Stimulated activated CD8-positive, alpha-beta memory T cell treated with anti-CD3 and anti-CD28 coated beads, Interleukin-2, amount 100 ng/mL, for 48 hours (primary cell): ENCODE measurements at places on chromosomes 11 and 22.

DNA sequence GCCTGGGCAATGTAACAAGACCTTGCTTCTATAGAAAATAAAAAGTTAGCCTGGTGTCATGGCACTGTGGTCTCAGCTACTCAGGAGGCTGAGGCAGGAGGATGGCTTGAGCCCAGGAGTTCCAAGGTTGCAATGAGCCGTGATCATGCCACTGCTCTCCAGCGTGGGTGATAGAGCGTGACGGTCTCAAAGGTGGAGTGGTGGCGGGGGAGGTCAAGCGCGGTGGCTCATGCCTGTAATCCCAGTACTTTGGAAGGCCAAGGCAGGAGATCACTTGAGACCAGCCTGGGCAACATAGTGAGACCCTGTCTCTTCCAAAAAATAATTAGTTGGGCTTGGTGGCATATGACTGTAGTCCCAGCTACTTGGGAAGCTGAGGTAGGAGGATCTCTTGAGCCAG lies 16.7 kb upstream of the PISD start:
- DNase-seq, result no peak

GRCh38 chr11:44946263-44946662 lies 4.4 kb downstream of the TP53I11 start:
- DNase-seq, result no peak

- no peak for DNase-seq
Observed at GRCh38 chr11:58616594-58616993, 5.9 kb upstream of the CNTF start.

DNA sequence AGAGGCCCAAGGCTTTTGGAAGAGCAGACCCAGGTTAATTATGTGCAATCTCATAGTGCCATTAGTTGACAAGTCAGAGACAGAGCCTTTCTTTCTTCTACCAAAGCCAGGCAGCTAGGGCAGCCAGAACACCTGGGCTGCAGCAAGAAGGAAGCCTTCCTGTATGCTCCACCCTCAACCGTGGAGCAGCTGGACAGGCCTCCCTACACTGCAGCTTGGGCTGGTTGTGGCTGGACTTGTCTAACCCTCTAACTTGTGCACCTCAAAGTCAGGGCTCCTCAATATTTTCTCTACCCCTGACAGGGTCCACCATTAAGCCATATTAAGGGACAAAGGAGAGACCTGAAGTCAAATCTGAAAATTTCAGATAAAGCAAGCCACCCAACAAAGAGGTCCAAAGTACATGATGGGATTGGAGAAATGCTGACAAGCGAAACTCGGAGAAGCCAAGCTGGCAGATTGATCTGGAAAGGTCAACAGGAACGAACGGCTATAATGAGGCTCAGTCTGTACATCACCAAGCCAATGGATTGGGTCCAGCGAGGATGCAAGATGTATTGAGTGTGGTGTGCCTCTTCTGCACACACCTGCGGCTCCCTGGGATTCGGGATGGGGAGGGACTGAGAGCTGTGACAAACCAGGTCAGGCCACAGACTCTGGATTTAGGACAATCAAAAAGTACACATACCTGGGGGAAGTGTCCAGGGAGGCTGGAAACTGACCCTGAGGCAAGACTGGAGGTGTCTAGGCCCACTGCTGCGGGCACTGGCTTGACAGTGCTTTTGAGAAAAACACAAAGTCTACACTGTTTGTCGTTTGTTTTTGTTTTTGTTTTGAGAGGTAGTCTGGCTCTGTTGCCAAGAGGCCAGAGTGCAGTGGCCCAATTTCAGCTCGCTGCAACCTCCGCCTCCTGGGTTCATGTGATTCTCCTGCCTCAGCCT lies 11.7 kb upstream of the SLC43A3 start:
- no peak for DNase-seq

GRCh38 chr11:116510166-116510565 lies 262.6 kb downstream of the BUD13 start:
- no peak for DNase-seq

GRCh38 chr11:60844870-60845221 lies 2.9 kb downstream of the CCDC86 start:
- DNase-seq, result no peak

DNA sequence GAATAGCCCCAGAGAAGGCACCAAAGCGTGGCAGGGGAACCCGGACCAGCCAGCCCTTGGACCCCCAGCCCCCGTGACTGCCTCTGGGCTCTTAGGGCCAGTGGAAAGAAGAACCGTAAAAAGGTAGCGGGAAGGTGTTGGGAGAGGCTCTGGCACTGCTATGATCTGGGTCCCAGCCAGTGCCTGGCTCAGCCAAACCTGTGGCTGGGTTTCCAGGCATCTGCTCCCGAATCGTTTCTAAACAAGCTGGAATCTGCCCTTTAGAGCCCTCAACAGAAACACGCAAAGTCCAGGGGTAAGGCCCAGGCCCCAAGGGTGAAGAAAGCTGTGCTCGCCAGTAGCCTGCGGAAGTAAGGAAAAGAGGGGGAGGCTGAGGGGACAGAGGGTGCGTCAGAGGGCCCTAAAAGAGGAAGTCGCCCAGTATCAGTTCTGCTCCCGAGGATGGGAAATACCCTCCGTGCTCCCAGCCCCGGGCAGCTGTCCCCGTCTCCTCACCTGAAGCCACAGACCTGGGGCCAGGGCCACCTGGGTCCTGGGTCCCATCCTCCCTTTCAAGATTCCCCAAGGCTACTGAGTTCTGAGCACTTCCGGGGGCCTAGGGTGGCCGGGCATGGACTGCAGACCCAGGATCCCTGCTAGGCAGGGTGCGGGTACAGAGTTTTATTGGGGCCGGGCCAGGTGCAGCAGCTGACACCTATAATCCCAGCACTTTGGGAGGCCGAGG lies 24.7 kb downstream of the IL10RA start:
- DNase-seq, result no peak

DNA sequence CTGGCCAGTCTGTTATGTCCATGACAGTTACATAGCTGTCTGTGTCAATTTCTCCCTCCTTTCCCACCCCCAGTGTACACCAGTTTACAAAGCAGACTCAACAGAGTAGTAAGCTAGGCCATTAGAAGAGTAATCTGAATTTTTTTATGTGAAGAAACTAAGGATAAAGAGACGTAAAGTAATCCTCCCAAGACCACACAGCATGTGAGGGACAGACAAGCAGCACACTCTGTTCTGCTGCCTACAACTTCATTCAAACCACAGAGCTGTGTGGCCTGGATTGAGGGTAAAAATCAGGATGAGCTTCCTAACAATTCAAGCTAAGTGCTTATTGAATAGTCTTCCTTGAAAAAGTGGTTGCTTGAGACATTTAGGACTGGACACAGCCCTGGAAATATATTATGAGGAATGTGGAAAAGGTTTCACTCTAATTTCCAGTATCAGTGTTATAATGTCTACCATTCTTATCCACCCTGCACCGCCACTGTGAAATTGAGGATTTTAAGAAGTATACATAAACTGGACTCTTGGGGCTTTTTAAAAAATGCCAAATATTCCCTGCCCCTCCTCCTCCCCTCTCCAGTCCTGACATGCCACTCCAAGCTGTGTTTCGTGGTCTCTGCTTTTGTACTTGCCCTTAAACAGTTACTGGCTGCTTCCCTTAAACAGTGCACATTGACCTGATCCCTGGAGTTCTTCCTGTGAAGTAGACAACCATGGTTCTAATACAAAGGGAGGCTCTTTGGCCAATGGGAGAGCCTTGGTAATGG lies 40.9 kb downstream of the EXT2 start:
- no peak for DNase-seq

DNA sequence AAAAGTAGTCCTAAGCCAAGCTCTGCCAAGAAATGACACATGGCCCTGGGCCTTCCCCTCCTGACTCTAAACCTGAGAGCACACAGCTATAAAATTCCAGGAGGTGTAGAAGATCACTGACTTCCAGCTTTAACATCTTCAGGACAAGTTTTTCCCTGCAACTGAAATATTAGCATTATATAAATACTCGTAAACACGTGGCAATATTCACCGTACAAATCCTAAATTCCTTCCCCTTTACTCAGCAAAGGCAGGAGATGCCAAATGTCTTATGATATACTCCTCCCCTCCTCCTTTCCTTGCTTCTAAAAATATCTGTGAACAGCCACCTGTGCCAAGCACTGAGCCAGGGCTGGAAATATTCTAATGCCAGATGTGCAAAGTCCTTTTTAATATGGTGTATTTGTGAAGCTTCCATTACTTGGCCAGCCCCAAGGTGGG lies 194.0 kb downstream of the LARGE1 start:
- no peak for DNase-seq

- DNase-seq, result no peak
Observed at GRCh38 chr11:129247135-129247534, 55.0 kb upstream of the ARHGAP32 start.

GRCh38 chr11:24861440-24861839 lies 364.6 kb downstream of the LUZP2 start:
- DNase-seq, result no peak

- no peak for DNase-seq
Observed at GRCh38 chr22:41752011-41752970, 48.2 kb upstream of the CCDC134 start.

GRCh38 chr22:20955548-20955947 lies 11.5 kb upstream of the AIFM3 start:
- DNase-seq, result no peak

DNA sequence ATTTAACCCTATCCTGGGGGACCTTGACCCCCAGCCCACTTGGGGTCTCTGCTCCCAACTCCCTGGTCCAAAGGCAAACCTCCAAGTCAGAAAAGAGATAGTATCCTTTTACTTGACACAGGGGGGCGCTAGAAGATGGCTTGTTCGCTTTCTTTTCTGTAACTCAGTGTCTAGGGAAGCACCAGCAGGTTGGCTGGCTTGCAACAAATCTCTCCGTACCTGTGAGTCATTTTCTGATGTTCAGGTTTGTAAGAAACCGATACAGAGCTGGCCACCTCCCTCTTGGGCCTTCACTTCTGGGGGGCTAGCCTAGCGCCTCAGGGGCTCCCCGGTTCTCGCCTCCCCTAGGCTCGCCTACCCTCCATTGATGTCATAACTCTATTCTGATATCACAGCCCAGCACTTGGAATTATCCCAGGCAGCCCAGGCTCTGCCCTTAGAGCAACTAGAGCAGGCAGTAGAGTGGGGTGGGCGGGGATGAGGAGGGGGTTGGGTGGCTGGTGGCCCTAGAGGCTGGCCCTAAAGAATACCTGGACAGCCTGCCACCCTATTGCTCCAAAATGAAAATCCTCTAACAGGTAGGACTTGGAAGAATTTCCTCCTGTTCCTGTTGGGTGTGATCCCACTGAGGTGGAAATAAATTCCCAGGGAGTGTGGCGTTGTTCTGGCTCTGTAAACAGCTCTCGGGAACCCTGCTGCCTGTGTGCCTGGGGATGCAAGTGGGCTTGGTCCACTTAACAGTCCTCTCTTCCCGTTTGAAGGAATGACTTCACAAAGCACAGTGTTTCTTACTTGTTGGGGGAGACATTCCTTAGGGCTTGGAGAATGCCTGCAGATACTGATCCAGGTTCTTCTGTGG lies 69.4 kb downstream of the OSBP2 start:
- no peak for DNase-seq

DNA sequence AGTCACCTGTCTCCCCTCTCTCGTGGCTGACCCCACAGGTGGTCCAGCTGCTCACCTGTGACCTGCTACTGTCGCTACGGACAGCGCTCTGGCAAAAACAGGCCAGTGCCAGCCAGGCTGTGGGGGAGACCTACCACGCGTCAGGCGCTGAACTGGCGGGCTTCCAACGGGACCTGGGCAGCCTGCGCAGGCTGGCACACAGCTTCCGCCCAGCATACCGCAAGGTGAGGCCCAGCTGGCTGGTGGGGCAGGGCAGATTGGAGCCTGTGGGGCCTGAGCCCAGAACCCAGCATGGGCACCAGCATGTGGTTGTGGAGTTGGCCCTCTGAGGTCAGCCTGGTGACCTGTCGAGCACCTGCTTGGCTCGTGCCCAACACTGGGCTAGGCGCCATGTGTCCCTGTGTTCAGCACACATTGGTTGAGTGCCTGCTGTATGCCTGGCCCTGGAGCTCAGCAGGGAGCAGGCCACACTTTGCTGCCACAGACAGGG lies 11.9 kb downstream of the SHISA8 start:
- no peak for DNase-seq

DNA sequence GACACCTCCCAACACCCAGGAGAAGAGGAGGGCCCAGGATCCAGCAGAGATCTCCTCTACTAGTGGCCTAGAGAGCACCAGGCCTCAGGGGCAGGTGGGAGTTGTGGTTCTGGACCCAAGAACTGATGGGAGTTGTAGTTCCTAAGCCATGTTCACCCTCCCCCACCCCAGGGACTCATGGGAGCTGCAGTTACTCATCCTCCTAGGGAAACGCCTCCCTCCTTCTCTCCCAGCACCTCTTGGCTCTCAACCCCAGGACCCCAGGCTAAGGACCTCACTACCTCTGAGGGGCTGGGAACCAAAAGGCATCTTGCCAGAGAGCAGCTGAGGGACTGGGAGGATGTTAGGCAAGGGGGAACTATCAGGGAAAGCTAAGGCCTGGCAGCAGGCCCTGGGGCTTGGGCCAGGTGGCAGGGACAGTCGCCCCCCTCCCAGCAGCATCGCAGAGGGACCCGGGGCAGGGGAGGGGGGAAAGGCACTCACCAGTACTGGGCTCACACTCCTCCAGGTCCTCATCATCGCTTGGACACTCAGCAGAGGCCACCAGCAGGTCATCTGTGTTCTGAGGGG lies 28.9 kb downstream of the SLC22A12 start:
- no peak for DNase-seq

- DNase-seq, result no peak
Observed at GRCh38 chr11:109819410-109819809, 273.8 kb upstream of the ZC3H12C start.

DNA sequence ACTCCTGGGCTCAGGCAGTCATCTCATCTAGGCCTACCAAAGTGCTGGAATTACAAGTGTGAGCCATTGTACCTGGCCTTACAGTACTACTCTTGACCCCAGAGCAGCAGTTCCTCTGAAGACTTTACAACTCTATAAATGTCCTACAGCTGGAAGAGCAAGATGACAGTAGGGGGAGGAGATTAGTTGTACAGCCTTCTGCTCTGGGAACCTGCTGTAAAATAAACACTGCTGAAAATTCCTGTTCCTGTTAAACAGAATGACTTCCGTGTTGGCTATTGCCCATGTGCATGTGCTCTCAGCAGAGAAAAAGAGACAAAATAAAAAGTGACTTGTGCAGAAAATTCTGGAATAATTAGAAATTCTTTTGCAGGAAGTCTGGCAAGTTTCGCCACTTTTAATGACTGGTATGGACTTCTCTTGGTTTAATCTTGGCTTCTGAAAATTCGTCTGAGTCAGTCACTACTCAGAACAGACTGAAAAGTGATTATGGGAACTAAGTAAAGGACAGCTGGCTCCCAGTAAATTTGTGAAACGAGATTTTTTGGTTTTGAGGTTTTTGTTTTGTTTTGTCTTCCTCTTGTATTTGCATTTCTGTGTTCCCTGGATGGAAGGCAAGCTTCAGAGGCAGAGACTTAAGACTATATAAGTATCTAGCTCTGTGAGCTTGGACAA lies 955.7 kb downstream of the DLG2 start:
- DNase-seq, result no peak

GRCh38 chr11:123308077-123308476 lies 113.0 kb upstream of the CLMP start:
- no peak for DNase-seq

- DNase-seq, result no peak
Observed at GRCh38 chr22:20240447-20240764, 27.7 kb downstream of the RTN4R start.

GRCh38 chr22:30202531-30203006 lies 44.0 kb downstream of the LIF start:
- DNase-seq, result no peak

GRCh38 chr11:128734103-128734831 lies 40.4 kb downstream of the FLI1 start:
- DNase-seq, result no peak
